ENCODE measurements at places on chromosomes 1 and 21.

DNA sequence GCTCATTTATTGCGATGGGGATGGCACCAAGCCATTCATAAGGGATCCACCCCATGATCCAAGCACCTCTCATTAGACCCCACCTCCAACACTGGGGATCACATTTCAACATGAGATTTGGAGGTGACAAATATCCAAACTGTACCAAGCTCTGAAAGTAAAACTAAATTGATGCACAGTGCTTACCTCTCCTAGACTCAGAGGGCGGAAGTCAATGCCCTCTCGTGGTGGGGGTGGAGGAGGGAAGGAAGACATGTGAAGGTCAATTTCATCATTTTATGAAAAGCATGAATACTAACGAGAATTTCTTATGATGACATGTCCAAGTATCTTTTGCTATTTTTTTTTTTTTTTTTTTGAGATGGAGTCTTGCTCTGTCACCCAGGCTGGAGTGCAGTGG lies 120.0 kb downstream of the PGBD5 start:
- DNase-seq = no peak

DNA sequence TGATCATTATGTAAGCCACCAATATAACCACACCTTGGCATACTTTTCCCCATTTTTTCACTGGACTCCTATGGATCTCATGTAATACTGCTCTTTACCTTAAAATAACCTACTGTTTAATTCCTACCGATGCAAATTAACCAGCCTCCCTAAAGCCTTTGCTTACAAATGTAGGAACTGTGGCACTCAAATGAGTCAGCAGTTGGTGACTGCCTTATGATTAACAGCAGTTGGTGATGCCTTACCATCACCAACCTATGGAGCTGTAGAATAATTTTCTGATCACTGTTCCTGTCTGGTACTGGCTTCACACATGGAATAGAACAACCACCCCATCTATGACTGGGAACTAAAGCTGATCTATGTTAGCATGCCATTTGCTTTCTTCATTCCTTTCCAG lies 7.8 kb upstream of the NUDT17 start:
- DNase-seq = no peak

DNA sequence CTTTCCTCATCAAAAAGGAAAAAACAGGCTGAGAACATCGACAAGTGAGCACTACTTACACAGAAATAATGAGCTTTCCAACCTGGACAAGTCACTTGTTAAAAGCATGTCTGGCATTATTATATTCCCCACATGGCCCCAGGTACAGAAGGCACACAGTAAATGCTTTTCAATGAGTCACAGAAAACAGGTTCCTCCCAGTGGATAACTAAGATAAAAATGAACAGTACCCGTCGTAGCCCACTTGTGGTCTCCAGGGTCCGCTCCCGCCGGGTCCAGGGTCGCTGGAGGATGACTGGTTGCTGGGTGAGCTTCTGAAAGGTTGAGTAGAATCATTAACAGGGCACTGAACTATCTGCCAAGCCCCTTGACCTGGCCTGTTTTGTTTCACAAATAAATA lies 186.6 kb downstream of the SIPA1L2 start:
- no peak for DNase-seq

GRCh38 chr1:44072204-44072603 lies 40.9 kb upstream of the SLC6A9 start:
- peak; percentile 88 for DNase-seq

DNA sequence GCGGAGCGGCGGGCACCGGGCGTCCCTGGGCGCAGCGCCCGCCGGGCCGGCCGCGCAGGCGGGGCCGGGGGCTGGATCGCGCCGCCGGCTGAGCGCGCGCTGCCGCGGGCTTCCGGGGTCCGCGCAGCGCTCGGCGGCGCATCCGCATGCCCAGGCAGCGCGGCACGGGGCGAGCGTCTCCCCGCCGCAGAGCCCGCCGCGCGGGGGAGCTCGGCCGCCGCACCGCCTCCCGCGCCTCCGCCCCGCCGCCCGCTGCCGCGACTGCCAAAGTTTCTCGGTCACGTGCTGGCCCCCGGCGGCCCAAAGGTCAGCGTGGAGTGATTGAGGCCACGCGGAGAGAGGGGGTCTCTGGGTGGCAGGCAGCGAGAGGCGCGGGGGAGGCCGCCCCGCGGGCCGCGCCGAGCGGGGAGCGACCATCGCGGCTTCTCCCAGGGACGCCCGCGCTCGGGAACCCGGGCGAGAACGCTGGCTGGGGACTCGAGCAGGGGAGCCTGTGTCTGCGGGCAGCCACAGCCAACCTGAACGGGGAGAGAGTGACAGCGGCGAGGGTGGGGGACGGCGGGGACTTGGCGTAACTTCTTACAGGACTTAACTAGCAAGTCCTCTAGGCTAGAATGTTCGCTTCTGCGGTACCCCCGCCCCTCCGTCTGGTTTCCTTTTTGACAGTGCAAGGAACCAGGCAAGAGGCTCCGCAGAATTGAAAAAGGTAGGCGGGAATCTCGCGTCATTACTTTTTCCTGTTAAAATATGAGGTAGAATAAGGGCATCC lies at the start of gene ILDR2:
Gene ILDR2, minus strand, starts transcription at position 180 of the 769 bp plus-strand sequence. CDS start 272 bp downstream, outside the sequence.
- peak; percentile 78 for DNase-seq

GRCh38 chr21:30518876-30519275 lies 16.9 kb upstream of the KRTAP19-5 start:
- DNase-seq = no peak

GRCh38 chr1:29387210-29387609 lies 150.9 kb downstream of the PTPRU start:
- no peak for DNase-seq

DNA sequence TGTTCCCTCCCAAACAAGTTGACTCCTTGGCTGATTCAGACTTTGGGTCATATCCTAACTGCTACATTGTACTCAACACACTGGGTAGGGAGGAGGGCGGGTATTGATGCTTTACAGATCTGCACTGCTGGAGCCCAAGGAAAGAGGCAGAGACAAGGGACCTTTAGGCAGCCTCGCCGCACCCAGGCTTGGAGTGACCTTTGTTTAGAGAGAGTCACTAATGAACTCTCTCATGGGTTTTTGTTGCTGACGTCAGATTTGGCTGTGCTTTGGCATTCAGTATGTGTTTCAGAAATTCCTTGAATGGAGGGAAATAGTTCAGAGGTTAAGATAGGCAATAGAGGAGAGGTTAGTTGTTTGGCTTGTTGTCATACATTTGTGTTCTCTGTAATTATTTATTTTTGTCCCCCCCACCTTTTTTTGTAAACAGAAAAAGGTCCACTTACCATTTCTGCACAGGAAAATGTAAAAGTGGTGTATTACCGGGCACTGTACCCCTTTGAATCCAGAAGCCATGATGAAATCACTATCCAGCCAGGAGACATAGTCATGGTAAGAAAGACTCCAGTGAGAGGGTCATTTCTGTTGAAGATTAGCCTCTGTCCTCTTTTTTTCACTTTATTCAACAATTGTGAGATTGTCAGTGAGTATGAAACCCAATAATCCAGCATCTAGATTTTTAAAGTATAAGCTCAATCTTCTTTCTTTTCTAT lies 116.1 kb downstream of the ATP5PO start:
- no peak for DNase-seq

GRCh38 chr1:208318150-208318734 lies 74.1 kb upstream of the PLXNA2 start:
- DNase-seq = no peak

DNA sequence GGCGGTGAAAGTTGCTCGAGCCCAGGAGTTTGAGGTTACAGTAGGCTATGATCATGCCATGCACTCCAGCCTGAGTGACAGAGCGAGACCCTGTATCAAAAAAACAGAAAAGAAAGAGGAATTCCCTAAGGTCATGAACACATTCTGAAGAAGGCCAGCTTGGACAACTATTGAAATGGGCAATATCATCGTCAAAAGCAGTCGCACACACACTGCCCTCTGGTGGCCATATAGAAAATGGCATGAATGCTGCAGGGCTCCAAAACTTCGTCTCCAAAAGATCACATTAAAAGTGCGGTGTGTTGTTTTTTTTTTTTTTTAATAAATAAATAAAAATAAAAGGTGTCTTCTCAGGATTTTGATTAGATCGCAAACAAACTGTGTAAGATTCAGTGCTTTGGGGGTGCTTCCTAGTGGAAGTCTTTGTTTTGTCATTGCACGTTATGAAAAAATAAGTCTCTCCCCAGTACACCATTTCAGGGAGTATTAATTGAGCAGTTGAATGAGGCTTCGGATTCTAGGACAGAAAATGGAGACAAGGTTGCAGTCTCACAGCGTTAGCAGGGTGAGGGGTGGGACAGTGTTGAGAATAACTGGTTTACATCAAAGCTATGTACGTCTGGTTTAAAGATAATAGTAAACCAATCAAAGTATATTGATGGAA lies 87.5 kb upstream of the FMN2 start:
- peak; percentile 18 for DNase-seq

- DNase-seq = no peak
These were observed 31.0 kb upstream of the ARID1A start for GRCh38 chr1:26664802-26665201.

DNA sequence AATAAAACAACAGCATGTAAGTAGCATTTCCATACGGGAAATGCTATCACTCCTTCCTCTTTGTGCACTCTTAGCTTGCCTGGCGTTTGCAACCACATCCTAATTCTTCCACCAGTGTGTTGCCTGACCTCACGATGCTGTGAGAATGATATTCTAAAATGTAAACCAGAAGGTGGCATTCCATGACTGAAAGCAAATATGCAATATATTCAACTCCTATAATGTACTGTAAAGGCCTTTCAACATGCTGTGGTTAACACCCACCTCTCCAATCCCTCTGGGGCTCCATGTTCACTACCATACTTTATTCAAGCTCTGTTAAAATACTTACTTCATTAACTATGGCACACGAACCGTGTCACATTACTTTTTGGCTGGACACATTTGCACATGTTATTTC lies 420.6 kb upstream of the DEPDC1 start:
- DNase-seq = peak; percentile 49

DNA sequence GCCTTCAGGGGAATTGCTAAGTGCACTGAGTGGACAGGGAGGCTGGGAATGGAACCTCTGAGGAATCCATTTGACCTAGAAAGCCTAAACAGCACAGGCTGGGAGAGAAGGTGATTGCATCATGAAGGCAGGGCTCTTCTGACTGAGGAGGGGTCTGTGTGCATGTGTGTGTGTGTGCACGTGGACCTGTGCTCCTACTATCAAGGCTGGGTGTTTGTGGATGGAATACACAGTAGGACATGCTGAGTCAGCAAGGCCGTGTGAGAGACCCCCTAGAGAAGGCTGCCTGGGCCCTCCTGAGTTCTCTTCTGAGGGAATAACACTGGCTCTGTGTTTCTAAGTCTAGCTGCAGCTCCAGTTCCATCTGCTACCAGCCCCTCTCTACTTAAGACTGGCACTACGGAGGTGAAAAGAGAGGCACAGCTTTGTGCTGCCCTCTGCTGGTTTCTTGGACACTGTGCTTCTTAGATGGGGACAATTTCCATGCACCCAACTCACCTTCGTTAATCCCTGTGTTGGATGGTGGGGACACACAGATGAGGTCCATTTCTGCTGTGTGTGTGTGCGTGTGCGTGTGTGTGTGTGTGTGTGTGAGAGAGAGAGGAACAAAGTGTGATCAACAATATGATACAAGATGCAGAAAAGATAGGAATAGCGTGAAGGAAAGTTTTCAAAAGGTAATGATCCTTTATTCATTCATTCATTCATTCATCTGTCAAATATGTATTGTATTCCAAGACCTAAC lies 6.2 kb upstream of the EFCAB14 start:
- peak; percentile 88 for DNase-seq

GRCh38 chr1:181178241-181178879 lies 89.9 kb downstream of the IER5 start:
- no peak for DNase-seq

DNA sequence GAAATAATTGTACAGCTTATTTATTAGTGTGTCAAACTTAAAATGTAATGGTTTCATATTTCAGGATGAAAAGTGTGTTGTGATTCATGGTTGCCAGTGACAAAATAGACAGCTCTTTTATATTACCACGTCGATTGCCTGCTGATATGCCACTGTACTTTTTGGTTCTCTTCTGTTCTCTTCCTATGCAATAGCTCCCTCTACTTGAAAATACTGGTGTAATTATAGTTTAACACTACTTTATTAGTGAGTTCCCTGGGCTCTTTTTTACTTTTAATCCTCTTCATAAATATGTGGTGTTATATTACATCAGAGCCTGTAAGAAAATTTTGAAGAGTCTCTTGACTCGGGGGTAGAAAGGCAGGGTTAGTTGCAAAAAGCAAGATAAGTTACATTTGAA lies 111.3 kb downstream of the PATJ start:
- DNase-seq = peak; percentile 42

DNA sequence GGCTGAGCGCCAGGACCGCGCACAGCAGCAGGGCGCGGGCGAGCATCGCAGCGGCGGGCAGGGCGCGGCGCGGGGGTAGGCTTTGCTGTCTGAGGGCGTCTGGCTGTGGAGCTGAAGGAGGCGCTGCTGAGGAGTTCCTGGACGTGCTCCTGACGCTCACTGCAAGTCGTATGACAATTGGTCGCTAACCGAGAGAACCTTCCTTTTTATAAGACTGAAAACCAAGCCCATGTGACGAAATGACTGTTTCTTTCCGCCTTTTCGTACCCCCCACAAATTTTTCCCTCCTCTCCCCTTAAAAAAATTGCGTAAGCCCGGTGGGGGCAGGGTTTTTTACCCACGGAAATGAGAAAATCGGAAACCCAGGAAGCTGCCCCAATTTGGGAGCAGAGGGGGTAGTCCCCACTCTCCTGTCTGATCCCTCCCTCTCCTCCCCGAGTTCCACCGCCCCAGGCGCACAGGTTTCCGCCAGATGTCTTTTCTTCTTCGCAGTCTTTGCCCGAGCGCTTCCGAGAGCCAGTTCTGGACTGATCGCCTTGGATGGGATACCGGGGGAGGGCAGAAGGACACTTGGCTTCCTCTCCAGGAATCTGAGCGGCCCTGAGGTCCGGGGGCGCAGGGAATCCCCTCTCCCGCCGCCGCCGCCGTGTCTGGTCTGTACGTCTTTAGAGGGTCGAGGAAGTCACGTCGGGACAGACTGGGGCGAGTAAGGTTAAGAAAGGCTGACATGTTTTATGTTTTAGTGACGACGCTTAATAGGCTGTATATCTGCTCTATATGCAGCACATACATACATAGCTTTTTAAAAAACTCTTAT lies at the start of gene PTGS2:
Gene PTGS2, minus strand, starts transcription at position 179 of the 817 bp plus-strand sequence. Its CDS starts 133 bp downstream, at position 46.
- DNase-seq = peak; percentile 80

DNA sequence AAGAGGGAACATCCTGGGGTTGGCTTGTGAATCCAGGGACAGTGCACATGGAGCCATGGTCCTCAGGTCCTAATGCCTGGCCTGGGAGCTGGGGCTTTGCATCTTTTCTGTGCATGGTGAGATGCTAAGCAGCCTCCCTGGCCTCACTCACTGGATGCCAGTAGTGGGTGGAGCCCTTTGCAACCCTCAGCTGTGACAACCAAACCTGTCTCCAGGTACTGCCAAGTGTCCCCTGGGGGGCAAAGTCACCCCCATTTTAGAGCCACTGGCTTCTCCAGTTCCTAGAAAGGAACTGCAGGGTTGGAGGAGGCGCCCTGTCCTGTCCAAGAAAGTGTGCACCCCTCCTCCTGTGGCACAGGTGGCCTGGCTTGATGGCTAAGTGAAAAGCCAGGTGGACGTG lies 44.6 kb upstream of the GRIK3 start:
- DNase-seq = no peak

DNA sequence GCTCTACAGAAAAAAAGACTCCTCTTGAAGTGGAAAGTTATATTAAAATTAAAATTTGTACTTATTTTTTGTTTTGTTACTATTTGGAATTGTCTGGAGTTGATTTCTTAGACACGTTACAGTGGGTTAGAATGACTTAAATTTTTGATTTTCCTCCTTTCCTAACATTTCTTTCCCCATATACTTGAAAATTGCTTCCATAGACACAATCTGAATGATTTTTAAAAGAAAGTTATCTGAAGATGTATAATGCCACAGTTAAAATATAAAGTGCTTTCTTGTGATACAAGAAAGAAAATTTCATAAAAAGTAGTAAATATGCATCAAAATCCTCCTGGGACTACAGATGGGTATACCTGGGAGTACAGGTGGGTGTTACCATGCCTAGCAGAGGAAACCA lies 2.3 kb downstream of the HS2ST1 start:
- no peak for DNase-seq
